ENCODE measurements at places on chromosomes 5 and 9. TPM values are rescaled to one million over a fixed set of nuclear protein-coding genes. Genes with fewer than 3 reads are reported as not detected.

DNA sequence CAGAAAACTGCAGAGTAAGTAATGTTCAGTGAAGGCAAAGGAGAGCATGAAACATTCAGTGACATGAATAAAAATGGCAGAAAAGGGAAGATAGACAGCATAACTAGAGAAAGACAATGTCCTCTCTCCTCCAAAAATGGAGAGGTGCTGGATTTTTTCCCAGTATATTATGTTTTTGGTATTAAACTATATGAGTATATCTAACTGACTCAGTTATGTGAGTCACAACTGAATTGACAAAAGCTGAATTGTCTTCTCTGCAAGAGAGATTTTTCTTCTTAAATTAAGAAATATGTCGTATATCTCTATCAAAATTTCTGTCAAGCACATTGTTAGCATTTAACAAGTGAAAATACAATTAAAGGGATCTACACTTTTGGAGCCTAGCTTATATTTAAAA lies 375.1 kb downstream of the CHSY3 start:
- H3K4me3 ChIP-seq: no peak overlapping the region
- H3K4me1 ChIP-seq: no peaks in the 10 kb centered on the region
- no peaks in the 10 kb centered on the region for H3K36me3 ChIP-seq
- DNase-seq: no peak
- H3K27ac ChIP-seq: no peak overlapping the region
- no peaks in the 10 kb centered on the region for H3K27me3 ChIP-seq

DNA sequence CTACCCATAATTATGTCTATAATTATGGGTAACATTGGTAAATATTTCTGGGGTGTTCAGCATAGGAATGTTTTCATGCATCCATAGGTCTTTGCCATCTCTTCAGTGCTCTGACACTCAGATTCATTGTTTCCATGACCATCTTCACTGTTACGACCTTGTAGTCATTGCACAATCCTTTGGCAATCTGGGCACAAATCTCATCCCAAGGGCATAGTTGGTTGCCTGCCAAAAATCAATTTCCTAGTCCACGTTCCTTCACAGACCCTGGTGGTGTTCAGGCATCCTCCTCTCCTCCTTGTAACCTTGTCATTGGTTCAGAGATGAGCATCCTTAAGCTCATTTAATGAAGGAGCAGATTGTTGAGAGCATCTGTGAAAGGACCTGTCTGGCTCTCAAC lies 1400.7 kb downstream of the CDH12 start:
- no peaks in the 10 kb centered on the region for H3K27me3 ChIP-seq
- no peaks in the 10 kb centered on the region for H3K36me3 ChIP-seq
- no peaks in the 10 kb centered on the region for H3K4me1 ChIP-seq
- DNase-seq: no peak

DNA sequence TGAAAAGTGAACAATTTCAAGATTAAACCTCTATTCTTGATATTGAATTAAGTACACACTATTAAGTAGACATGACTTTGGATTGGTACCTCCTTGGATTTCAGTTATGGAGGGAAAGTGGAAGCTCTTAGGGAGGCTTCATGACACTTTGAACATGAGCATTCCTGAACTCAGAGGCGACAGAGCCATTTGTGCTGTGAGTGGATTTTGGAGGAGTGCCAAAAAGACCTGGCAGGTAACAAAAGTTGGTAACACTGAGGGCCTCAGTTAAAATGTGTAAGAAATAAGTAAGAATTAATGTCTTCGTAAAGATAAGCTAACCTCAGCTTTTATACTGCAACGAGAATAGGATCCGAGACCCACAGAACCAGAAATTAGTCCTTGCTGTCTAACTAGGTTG lies 356.7 kb downstream of the ARRDC3 start:
- DNase-seq: no peak
- no peak overlapping the region for H3K4me3 ChIP-seq
- no peaks in the 10 kb centered on the region for H3K27me3 ChIP-seq
- no peaks in the 10 kb centered on the region for H3K36me3 ChIP-seq
- H3K4me1 ChIP-seq: no peaks in the 10 kb centered on the region
- H3K27ac ChIP-seq: no peak overlapping the region

LEAP2 gene
- polyA plus RNA-seq: 3.4 TPM
